ENCODE measurements at places on chromosomes 2 and 18.
A peak's percentile ranks its signal among the peaks of the same experiment; 100 is the strongest.

- peak; percentile 78 for DNase-seq
Observed at GRCh38 chr2:205763708-205764211, 81.5 kb downstream of the NRP2 start.

GRCh38 chr2:185665251-185665814 is 73.3 kb upstream of the FSIP2 start:
- no peak for DNase-seq

GRCh38 chr2:203453858-203454451 is 81.1 kb downstream of the RAPH1 start:
- DNase-seq = peak; percentile 36

GRCh38 chr2:3146772-3147650 is 230.6 kb downstream of the EIPR1 start:
- no peak for DNase-seq

DNA sequence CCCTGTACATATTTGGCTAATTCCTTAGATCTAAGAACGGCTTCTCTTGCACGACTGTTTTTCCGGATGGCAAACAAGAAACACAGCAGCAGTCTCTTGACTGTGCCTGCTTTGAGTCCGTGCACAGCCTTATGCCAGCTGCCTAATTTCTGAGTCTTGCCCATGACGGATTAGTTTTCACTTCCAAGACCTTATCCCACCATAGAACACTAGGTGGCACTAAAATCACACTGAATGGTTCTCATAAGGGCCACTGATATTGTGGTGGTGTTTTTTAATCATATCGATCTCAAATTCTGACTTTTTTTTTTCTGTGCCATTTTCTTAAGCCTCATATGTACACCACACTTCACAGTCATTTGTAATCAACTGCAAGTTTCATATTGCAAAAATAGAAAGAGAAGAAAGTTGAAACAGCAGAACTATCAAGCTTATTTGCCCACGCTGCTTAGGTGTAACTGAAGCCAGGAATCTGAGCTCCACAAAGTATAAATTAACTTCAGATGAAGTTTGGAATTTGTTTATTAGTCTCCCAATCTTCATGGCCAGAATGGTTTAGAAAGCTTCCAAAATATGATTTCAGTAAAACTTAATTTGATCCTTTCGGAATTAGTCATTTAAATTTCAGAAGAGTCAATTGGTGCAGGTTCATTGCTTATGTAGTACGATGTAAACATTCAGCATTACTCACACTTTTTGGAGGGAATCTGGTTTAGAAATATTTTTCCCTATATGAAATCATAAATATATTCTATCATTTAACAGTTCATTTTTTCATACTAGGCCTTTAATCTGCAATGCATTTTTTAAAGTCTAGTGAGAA is 45.5 kb upstream of the SCN7A start:
- DNase-seq = peak; percentile 73

DNA sequence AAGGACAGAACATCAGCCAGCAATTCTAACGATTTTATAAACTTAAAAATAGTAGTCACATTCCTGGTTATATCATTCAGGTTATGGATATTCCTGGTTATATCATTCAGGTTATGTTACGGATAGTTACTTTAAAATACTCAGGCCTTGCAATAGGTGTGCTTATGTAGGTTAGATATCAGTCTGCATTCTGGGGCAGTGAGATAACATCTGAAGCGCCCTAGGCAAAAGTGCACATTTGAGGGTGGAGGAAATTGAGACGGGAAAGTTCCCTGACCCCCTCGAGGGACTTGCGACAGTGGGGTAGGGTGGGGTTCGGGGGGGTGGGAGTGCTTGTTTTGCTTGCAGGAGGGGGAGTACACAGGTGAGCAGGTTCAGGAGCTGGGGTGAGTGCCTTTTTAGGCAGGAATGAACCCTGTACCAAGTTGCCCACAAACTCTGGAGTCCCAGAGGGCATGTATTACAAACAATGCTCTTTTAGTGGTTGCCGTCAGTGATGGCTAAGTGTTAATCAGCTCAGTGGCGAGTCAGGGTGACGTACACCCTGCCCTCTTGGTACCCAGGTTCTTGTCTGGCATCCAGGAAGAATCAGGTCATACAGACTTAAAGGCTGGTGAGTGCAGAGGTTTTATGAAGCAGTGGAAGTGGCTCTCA is 31.8 kb downstream of the CREG2 start:
- DNase-seq = no peak

DNA sequence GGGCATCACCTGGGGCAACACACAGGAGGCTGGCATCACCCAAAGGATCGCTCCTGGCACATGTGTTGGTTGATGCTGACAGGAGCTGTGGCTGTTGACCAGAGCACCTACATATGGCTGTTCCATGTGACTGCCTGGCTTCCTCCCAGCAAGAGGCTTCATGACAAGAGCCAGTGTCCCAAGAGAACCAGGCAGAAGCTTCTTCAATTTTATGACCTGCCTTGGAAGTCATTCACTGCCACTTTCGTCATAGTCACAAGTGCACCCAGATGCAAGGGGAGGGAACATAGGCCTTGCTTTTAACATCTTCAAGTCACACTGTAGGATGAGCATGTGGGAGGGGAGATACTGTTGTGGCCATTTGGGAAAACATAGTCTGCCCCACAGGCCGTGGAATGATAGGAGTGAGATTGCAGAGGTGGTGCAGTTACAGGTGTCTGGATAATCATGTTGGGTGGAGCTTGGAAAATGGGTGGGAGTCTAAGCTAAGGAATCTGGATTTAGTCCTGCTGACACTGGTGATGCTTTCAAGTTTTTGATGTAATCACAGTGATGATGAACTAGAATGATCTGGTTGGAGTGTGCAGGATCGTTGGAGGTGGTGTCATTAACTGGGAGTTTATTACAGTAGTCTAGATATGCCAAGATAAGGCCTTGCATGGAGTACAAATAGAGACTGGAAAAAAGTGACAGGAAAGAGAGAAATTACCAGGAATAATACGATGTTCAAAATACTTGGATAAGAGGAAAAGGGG is 107.0 kb downstream of the RAPGEF4 start:
- no peak for DNase-seq

- no peak for DNase-seq
Observed at GRCh38 chr2:65639156-65639864, 206.9 kb upstream of the SPRED2 start.

GRCh38 chr2:70702711-70703395 is 65.1 kb downstream of the ADD2 start:
- no peak for DNase-seq

- DNase-seq = no peak
Observed at GRCh38 chr2:152028182-152028862, 70.5 kb downstream of the CACNB4 start.

DNA sequence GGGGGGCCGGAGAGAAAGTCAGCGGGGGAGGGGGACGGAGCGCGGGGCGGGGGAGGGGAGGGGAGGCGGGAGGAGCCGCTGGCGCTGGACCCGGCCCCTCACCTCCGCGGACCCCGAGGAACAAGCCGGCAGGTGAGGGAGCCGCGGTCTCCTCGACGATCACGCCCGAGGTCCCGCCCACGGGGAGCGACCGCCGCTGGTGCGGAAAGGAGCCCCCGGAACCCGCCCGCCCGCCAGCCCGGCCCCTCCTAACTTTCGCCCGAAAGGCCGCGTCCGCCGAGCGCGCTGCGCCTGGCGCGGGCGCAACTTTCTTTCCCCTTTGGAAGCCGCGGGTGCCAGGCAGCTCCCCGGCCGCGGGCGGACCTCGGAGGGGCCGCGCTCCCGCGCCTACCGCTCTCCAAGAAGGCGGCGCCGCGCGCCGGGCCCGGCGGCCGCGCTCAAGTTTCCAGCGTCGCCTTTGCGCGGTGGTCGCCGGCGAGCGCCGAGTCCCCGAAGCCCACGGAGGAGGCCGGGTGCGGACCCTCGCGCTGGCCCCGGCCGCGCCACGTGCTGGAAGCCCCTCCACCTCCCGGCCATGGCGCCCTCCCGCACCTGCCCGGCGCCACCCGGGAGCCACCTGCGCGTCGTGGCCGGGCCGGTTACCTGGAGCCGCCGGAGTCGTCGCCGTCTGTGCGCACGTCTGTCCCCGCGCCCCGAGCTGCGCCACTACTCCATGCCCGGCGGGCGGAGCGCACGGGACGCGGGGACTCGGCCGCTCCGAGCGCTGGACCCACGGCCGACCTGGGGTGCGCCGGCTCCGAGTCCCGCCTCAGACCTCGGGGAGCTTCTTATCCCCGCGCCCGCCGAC is at the start of gene ALKAL2:
Gene ALKAL2, minus strand, starts transcription at position 181 of the 847 bp plus-strand sequence. CDS start 256 bp downstream, outside the sequence.
- peak; percentile 56 for DNase-seq

GRCh38 chr18:58095655-58096054 is 51.6 kb downstream of the NEDD4L start:
- DNase-seq = no peak

GRCh38 chr18:79583984-79584401 is 95.6 kb upstream of the CTDP1 start:
- no peak for DNase-seq

DNA sequence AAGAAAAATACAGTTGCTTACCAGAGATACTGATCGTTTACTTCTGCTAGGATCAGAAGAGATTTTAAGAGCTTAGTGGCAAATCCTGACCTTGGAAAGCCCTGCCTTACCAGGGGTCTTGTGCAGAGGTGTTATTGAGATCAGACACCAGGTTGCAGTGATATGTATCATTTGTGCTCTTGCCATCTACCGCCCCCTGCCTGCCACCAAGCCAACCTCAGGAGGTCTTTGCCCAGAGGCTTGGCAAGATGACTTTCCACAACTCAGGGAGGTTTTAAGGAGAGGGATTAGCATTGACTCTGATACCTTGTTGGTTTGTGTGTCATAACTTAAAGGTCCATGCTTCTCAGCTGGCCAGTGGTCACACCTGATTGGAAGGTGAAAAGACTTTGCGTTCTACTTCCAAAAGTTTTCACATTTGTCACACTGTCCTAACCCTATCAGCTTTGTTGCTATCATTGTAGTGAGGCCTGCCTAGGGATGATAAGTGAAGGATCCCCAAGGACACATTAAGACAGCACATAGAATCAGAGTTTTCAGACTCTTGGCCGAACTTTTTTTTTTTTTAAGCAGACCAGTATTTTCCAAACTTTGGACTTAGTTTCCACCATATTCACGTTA is 46.2 kb upstream of the MGAT5 start:
- no peak for DNase-seq

DNA sequence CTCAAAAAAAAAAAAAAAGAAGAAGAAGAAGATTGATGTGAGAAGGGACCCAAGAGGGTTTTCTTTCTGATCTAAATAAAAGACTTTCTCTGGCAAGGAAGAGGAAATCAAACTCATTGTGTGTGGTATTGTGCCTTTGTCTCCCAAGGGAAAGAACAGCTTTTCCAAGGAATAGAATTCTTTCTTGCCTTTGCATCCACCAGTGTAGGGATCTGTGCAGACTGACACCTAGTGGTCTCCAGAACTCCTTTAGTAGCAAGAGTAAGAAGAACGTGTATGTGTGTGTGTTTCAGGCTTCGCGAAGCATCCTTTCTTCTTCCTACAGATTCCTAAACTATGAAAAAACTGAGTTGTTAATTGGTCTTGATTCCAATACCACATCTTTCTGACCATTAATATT is 33.5 kb upstream of the CRIM1 start:
- no peak for DNase-seq

DNA sequence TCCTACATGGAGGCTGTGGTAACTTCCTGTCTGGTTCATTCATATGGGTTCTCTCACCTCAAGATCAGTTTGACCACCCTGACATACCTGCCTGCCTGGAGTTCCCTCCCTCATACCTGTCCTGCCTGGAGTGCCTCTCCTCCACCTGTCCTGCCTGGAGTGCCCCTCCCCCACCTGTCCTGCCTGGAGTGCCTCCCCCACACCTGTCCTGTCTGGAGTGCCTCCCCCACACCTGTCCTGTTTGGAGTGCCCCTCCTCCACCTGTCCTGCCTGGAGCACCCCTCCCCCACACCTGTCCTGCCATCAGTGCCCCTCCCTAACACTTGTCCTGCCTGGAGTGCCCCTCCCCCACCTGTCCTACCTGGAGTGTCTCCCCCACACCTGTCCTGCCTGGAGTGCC is 461.9 kb downstream of the PTPRM start:
- DNase-seq = no peak

DNA sequence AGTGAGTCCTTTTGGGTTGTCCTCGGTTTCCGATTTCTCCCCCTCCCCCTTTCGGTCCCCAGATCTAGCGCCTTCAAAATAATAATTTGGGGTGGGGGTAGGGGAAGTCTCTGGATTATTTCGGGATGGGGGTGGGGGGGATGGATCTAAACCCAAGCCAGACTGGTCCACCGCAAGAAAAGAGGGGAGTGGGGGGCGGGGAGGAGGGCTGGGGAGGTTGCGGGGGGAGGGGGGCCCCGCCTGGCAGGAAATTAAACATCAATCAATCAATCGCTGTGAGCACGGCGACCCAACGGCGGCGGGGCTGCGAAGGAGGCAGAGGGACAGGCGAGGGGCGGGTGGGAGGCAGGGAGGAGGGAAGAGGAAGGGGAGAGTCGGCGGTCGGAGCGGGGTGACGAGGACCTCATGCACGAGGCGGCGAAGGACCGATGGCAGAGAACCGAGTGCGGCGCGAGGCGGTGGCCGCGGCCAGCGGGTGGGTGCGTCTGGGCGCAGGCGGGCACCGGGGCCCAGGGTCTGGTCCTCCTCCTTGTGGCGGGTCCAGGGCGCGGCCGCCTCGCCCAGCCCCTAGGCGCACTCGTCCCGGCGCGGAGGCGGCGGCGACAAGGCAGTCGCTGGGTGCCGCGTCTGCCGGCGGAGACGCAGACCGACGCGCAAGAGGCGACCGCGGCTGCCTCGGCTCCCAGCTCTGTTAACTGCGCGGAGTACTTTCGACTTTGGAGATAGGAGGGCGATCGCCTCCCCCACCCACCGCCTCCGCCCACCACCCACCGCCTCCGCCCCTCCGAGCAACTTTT is 468 bp upstream of the SATB2 start:
- DNase-seq = peak; percentile 66

- no peak for DNase-seq
Observed at GRCh38 chr2:177484180-177484795, 91.7 kb downstream of the AGPS start.

DNA sequence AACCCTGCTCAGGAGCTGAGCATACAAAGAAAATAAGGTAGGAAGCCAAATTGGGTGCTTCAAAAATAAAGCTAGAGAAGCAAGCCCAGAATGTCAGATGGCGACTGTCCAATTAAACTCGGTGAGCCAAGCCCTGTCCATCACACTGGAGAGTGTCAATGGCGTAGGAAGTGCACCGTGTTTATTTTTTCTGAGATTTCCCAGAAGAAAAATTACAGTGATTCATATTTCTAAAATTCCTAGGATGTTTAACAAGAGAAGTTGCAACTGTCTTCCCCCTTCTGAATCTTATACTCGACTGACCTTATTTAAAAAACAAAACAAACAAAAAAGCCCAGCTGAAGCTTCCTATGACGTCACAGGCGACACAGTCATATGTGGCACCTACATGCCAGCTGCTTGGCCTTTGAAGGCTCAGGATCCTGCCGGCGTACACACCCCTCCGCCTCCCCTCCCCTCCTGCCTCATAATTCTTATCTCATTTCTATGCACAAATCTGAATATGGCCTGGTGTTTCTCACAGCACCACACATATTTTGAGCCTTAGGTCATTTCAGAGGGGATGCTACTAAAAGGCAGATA is 60.8 kb downstream of the MBP start:
- no peak for DNase-seq

- DNase-seq = no peak
Observed at GRCh38 chr18:26711756-26712155, 153.8 kb downstream of the AQP4 start.

- DNase-seq = no peak
Observed at GRCh38 chr2:26845021-26845420, 2.9 kb upstream of the DPYSL5 start.
